ENCODE measurements at places on chromosomes 1 and 21. TPM values are rescaled to one million over a fixed set of nuclear protein-coding genes. Genes with fewer than 3 reads are reported as not detected.

DNA sequence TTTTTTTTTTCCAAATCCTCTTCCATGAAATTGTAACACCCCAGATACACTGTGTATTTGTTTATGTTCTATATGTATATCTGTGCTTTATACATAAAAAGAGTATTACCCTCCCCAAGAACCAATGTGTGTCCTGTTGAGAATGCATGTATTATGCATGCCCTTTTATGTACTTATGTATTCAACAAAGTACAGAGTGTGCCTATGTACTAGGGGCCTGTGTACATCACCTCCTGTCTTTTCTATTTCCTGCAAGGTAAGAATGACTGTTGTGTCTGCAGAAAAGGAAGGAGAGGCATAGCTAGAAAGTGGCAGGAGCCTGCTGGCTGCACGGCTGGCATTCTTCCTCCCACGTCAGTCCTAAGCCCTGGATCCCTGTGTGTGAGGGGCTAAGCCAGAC lies 7.0 kb downstream of the TMEM61 start:
- no peak overlapping the region for H3K4me3 ChIP-seq
- H3K27ac ChIP-seq = no peak overlapping the region
- no peaks in the 10 kb centered on the region for H3K27me3 ChIP-seq
- DNase-seq = no peak
- H3K4me1 ChIP-seq = no peaks in the 10 kb centered on the region
- no peaks in the 10 kb centered on the region for H3K36me3 ChIP-seq

The F13B gene
- not detected for total RNA-seq

GRCh38 chr1:54225378-54225777 lies 25.4 kb downstream of the MRPL37 start:
- H3K27ac ChIP-seq = no peak overlapping the region
- DNase-seq = no peak
- peaks cover 5% of the 10 kb centered on the region for H3K4me1 ChIP-seq
- H3K27me3 ChIP-seq = no peaks in the 10 kb centered on the region
- no peak overlapping the region for H3K4me3 ChIP-seq

DNA sequence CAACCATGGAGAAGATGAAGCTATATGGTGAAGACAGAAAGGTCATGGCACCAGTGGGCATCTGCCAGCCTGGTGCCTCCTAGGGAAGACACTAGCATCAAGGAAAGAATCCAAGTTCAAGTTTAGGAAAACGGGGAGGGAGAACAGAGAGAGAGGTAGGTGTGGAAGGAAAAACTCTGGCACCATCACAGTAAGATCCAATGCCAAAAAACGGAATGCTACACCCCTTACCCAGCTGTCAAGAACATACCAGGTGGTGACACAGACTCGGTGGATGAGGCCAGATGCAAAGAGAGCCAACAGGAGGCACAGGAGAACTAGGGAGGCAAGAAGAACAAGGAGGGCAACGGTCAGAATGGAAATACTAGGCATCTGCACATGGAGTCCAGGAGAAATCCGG lies 3.6 kb downstream of the KRTCAP2 start:
- DNase-seq = no peak
- peaks cover 10% of the 10 kb centered on the region for H3K27me3 ChIP-seq
- peaks cover 29% of the 10 kb centered on the region for H3K4me1 ChIP-seq
- H3K4me3 ChIP-seq = no peak overlapping the region

The AHCTF1 gene
- total RNA-seq = 21.7 TPM

GRCh38 chr1:94755675-94756074 lies 64.5 kb upstream of the SLC44A3 start:
- H3K27ac ChIP-seq = peak overlapping the region; percentile 18
- peaks cover 4% of the 10 kb centered on the region for H3K4me1 ChIP-seq
- no peak overlapping the region for H3K4me3 ChIP-seq
- H3K36me3 ChIP-seq = no peaks in the 10 kb centered on the region

DNA sequence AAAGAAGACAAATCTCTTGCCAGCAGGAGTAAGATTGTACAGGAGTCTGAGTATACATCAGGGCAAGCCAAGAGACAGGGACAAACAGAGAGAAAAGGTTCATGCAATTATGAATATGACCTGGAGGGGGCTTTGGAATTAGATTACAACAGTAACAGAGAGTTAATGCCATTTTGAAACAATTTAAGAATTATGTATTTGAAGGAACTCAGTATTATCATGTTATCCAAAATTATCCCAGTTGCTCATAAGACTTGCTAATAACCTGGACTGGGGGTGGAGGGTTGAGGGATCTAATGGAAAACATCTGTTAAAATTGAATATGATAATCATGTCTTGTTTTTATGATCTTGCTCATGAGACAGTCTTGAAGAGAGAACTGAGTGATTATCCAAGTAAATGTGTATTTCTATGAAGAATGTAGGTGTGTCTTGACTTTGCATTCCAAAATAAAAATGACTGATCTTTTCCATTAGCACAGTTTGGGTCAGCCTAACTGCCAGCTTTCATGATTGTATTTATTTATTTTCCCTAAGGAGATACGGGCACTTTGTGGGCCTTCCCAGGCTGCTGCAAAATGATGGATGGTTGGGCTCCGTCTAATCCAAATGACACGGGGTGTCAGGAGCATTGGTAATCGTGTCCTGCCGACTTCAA lies 117.7 kb downstream of the ERG start:
- H3K27me3 ChIP-seq = peaks cover 3% of the 10 kb centered on the region
- DNase-seq = no peak
- H3K4me1 ChIP-seq = no peaks in the 10 kb centered on the region
- no peak overlapping the region for H3K4me3 ChIP-seq

DNA sequence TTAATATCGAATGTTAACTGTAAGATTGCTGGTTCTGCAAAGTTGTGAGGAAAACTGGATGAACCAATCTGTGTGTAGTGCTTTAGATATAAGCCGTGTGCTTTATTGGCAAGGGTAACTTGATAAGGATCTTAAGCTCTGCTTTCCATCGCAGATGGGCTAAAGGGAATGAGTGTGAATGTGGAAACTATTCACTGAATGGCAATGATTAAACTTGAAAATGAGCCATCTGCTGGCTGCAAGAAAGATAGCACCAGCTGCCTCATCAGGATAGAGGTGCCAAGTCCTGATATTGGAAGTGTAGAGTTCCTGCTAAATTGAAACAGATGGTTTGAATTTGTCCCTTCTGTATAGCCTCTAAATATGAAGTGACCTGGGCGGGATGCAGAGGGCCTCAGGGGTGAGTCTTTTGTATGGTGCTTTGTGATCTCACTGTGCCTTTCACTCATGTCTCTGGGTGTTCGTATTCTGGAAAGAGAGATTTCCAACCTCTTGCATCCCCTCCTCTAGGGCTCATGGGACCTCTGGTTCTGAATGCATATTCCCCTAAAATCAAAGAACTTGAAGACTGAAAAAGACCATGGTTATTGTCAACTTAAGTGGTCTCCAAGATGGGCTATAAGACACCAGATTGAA lies 9.2 kb downstream of the FCRL3 start:
- H3K4me3 ChIP-seq = no peak overlapping the region
- DNase-seq = no peak
- H3K36me3 ChIP-seq = no peaks in the 10 kb centered on the region
- H3K27me3 ChIP-seq = no peaks in the 10 kb centered on the region
- H3K27ac ChIP-seq = no peak overlapping the region
